ENCODE measurements at places on chromosomes 7 and 10. TPM values are rescaled to one million over a fixed set of nuclear protein-coding genes. Genes with fewer than 3 reads are reported as not detected.

Gene PLEKHA8
- 4.7 TPM for total RNA-seq

Gene OR6B1
- not detected for total RNA-seq

Gene SPDYE16
- not detected for total RNA-seq

Gene GBX1
- not detected for total RNA-seq

Gene STMP1
- total RNA-seq, result 29.6 TPM

Gene AOC1
- total RNA-seq, result not detected

Gene TDRD1
- total RNA-seq, result 1.7 TPM

Gene ELAPOR2
- total RNA-seq, result 3.1 TPM

Gene GPR22
- total RNA-seq, result not detected

Gene NIPSNAP2
- total RNA-seq, result 28.3 TPM

Gene HOGA1
- not detected for total RNA-seq

Gene ZNF727
- 0.20 TPM for total RNA-seq

Gene TAS2R41
- total RNA-seq, result not detected

Gene ODAD2
- not detected for total RNA-seq

Gene EPHA1
- not detected for total RNA-seq

Gene ANLN
- 9.2 TPM for total RNA-seq

Gene MRLN
- not detected for total RNA-seq

Gene AS3MT
- total RNA-seq, result not detected

Gene CPA2
- total RNA-seq, result not detected

Gene KAZALD1
- total RNA-seq, result 23.5 TPM

Gene RNF148
- total RNA-seq, result 0.19 TPM

Gene CDK14
- 23.0 TPM for total RNA-seq

Gene OR2A12
- not detected for total RNA-seq

Gene RAMP3
- not detected for total RNA-seq

Gene TUBB8
- not detected for total RNA-seq

Gene ACHE
- total RNA-seq, result not detected

Gene GRM3
- total RNA-seq, result not detected

Gene AOAH
- total RNA-seq, result not detected

Gene XRCC2
- total RNA-seq, result 0.20 TPM

Gene C10orf67
- total RNA-seq, result not detected

Gene AKR1C4
- not detected for total RNA-seq

Gene MYPN
- 0.12 TPM for total RNA-seq

Gene NME8
- not detected for total RNA-seq

Gene VIPR2
- total RNA-seq, result not detected

Gene SPDYE18
- total RNA-seq, result 0.44 TPM

Gene GNG11
- 48.0 TPM for total RNA-seq

Gene SPACDR
- total RNA-seq, result 0.44 TPM

Gene NUPR2
- not detected for total RNA-seq

Gene SLC26A5
- total RNA-seq, result not detected

Gene TEX47
- total RNA-seq, result not detected

Gene CD36
- 60.9 TPM for total RNA-seq

Gene GNGT1
- total RNA-seq, result not detected

Gene STEAP1B
- total RNA-seq, result 1.1 TPM

Gene HYAL4
- total RNA-seq, result not detected

Gene VWA2
- total RNA-seq, result 0.15 TPM

Gene ENTPD1
- total RNA-seq, result 0.49 TPM

Gene ZNF33B
- total RNA-seq, result 4.2 TPM

Gene PAPSS2
- 95.4 TPM for total RNA-seq

Gene GTPBP10
- total RNA-seq, result 9.6 TPM
